Colonic mucosa (tissue), 4 donors: ENCODE measurements at places on chromosomes 7 and 10. TPM values are rescaled to one million over a fixed set of nuclear protein-coding genes. Genes with fewer than 3 reads are reported as not detected.

DNA sequence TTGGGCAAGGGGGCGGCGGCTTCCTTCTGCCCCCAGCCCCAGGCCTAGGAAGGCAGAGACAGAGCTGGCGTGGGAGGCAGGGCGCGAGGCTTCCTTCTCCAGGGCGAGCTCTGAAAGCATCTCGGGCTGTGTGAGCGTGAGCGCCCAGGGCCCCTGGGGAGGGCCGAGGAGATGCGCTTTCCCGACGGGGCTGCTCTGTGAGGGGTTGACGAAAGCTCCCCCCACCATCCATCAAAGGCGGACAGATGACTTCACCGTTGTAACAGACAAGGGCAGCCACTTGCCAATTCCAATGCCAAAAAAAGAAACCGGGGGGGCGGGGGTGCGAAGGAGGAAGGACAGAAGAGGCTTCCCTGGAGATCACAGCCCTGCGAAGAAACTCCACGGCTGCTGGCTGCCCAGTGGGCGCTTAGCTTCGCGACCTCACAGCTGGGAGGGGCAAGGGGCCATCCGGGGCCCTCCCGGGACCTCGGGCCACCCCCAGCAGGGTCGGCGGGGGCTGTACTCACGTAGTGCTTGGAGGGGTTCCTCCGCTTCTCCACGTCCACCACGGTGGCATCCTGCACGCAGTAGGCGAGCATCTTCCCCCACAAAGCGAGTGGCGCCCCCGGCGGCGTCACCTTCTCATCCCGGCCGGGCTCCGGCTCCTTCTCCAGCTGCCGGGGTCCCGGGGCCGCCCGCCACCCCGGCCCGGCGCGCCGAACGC is 537 bp downstream of the SH3PXD2A start:
- peak; percentile 67 for DNase-seq

GRCh38 chr7:40808378-40808942 is 673.7 kb downstream of the SUGCT start:
- DNase-seq = peak; percentile 31

The TCTN3 gene
- 32.0 TPM for total RNA-seq

The SPDYE18 gene
- total RNA-seq = not detected

GRCh38 chr10:72306215-72306760 is 32.6 kb downstream of the DDIT4 start:
- no peak for DNase-seq

DNA sequence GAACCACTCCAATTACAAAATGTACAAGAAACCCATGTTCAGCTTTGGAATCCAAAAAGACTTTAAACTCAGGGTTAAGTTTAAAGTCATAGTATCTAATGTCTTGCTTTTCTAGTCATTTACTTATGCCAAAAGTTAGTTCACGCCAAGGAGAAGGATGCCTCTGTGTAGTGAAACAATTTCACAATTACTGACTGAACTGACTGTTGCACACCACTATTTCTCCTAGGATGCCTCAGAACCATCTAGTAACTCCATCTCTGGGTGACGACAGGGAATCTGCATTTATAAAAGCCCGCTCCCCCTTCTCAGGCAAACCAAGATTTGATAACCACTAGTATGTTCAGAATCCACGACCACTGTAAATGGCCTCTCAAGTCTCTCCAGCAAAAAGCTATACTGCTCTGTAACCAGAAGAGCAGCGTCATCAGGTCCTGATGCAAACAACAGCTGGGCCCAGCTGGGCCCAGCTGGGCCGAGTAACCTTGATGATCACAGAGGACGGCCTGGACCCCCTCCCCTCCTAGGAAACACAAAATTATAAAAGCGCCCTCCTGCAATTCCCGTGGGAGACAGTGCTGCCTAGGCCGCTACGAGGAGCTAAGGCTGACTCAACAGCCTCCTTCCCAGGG is 680 bp upstream of the ADO start:
- no peak for DNase-seq

GRCh38 chr10:10326116-10326515 is 691.6 kb upstream of the CELF2 start:
- DNase-seq = no peak

GRCh38 chr10:21797984-21798765 is 205.4 kb downstream of the DNAJC1 start:
- DNase-seq = no peak

DNA sequence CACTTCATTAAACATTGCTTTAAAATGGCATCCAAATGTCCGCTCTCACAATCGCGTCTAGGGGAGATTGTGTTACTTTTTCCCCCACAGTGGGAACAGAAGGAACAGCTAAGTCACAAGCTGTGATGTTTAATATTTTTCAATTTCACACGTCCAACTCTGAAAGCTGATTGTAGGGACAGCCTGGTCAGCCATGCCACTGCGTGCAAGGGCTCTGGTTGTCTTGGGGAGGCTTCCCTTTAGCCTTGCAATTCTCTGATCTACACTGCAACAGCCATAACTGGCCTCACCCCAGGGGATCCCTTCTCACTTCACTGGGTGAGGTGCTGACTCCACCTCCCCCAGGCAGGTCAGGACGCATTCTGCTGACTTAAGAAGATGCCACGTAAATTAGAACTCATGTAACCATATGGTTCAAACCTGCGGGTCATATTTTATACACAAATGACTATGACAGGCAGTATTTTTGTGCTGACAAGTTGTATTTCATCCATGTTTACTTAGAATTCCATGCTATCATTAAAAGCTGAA is 425.2 kb upstream of the NFE2L3 start:
- DNase-seq = no peak

DNA sequence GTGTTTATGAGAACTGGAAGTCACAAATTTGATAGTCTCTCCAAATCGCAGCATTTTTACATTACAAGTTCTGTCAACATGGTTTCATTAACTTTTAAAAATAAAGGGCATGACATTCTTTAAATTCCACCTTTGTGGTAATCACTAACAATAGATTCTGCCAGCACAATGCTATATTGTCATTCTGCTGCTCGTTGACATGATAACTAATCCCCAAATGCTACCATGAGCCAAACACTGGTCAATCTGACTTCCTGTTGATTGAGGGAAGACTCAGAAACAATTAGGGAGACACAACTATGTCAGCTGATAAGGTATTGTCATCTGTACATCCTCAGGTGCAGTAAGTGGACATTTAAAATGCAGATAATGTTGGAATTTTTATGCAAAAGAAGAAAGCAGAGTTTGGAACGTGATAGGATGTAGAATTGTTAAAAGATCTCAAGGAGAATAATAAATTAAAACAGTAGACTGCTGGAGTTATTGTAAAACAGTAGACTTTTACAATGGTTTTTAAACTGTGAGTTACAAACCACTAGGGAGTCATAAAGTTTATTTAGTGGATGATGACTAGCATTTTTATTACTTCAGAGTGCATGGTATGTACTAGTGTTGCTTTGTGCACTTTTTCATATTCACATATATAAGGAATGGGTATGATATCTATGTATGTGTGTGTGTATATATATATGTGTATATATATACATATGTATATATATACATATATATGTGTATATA is 126.4 kb upstream of the DKK1 start:
- no peak for DNase-seq

The PLA2G12B gene
- 2.9 TPM for total RNA-seq

- DNase-seq = no peak
These were observed 490.8 kb downstream of the TNS3 start for GRCh38 chr7:47091141-47091540.

- DNase-seq = no peak
These were observed 181.4 kb downstream of the GNAT3 start for GRCh38 chr7:80330434-80330833.

DNA sequence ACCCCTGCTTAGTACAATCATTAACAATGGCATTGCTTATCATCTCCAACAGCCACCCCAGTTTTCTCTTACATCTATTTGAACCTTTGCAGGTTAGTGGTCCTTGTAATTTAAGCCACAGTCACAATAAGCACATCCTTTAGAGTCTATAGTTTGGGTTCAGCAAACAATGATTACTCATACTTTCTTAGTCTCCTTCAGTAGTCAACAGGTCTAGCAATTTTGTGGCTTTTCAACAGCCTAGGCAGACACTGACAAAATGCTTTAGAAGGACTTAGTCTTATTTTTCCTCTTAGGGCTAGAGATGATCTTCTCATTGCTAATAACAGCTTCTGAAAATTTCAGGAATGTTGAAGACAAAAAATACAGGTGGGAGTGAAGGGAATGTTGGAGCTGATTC is 32.3 kb upstream of the FAM204A start:
- DNase-seq = no peak

GRCh38 chr10:23525406-23525805 is 86.5 kb downstream of the OTUD1 start:
- peak; percentile 20 for DNase-seq

The DRGX gene
- total RNA-seq = not detected

The IQCE gene
- total RNA-seq = 23.2 TPM

DNA sequence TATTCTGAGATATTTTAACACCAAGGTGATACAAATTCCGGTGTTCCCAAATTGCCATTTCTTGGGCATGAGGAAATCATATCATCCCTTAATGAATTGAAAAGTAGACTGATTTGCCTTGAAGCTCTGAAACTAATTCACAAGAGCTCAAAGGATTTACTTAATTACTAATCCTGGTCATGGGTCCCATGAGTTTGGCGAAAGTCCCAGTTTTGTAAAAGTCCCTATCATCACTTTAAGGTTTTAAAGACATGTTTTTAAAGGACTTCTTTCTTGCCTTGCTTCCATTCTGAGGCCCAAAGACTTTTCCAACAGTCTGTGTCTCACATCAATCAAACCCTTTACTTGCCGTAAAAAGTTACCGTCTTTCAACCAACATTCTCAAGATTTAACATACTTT is 377.9 kb downstream of the DNAJB9 start:
- no peak for DNase-seq

The KCNIP2 gene
- total RNA-seq = 2.8 TPM

DNA sequence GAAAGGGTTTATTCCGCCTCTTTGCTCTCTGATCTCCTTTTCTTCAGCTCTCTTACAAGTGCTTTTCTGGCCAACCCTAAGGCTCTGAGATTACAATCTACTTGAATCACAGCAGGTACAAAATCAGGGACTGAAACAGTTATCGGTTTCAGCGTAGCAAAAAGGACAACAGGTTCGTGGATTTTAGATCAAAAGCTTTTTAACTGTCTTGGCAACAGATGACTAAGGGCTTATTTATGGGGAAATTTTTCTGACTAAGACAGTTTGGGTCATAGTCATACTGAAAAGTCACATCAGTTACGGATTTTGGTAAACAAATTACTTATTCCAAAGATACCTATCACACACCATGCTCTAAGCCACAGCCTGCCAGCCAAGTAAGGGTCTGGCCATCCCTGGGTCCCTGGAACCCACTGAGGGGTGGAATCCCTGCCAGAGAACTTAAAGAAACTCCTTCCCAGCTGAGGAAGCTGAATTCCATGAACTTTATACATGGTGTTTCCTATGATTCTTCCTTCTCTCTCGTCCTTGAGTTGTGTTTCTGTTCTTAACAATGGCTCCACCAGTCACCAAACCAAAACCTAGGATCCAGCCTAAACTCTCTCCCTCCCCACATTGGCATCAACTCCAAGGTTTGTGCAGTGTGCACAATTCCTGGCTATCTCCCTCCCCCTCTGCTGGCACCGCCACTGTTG is 169.3 kb downstream of the FAM107B start:
- no peak for DNase-seq

DNA sequence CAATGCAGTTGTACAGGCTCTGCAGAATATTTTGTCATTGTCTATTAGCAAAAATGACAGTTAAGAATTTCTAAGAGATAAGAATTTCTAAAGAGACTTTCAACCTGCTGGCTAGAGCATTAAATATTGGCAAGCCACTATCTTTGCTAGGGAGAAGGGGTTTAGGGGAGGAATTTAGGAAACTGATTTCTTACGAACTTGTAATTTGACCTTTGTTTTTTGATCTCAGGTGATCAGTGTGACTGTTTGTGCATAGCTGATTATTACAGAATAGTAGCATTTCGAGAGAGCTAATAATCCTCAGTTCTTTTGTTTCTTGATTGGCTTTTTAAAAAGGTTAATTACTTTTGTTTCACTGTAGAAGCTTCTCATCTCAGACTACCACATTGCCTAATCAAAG is 68.1 kb downstream of the ST7 start:
- no peak for DNase-seq

- peak; percentile 58 for DNase-seq
These were observed 14.5 kb upstream of the PAX2 start for GRCh38 chr10:100730725-100731406.

GRCh38 chr7:44194069-44194468 is 4.8 kb upstream of the GCK start:
- no peak for DNase-seq

DNA sequence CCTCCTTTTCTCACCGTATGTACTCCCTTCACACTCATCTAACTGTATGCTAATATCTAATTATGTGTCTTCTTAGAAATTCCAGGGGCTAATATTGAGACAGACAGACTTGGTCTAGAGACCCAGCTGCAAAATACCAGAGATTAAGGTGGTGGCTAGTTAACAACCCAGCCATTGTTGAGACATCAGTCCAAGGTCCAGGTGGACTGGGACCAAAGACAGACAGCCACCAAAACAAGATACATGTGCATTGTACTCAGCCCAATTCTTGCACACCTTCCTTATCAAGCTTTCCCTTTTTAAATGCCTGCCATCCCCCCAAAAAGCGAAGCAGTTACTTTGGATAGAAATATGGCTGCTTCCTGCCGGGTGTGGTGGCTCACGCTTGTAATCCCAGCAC is 43.3 kb upstream of the LRRN3 start:
- DNase-seq = no peak

GRCh38 chr7:157386979-157387800 is 50.4 kb downstream of the DNAJB6 start:
- peak; percentile 77 for DNase-seq

DNA sequence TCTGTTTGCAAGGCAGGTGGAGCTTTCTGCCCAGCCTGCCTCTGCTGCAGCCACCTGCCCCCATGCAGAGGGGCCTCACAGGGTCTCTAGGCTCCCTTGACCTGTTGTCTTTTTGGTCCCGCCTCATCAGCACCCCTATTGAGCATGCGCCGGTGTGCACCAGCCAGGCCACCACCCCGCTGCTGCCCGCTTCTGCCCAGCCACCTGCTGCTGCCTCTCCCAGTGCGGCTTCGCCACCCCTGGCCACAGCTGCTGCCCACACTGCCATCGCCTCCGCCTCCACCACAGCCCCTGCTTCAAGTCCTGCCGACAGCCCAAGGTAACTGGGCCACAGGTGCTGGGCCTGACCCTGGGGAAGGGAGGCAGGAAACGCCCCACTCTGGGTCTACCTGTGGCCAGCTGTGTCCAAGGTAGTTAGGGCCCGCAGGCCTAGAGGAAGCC is 38.1 kb downstream of the LDB3 start:
- no peak for DNase-seq

GRCh38 chr7:84060000-84060399 is 134.6 kb downstream of the SEMA3A start:
- no peak for DNase-seq

- DNase-seq = no peak
These were observed at the start of gene FAM107B for GRCh38 chr10:14774797-14775196. Gene FAM107B, minus strand, starts transcription at chr10:14774897. Its CDS starts 234 bp downstream, at chr10:14774663.

DNA sequence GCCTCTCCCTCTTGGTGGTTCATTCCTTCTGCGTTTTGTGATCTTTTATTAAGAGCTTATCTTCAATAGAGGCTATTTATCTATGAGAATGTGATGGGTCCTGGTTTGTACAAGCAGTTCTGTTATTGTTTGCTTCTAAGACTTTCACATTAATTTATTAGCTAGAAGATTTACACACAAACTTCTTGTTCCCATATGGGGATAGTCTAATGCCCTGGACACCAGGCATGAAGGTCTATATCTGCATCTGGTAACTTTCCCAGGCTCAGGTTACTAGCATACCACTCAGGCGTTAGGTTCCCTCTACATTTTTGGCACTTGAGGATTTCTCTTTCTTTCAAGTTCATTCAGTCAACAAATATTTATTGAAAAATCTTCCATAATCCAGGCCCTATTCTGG is 7.7 kb downstream of the XPNPEP1 start:
- no peak for DNase-seq

- DNase-seq = no peak
These were observed at the start of gene CDK5 for GRCh38 chr7:151057506-151057988. Gene CDK5, minus strand, starts transcription at chr7:151057897. Its CDS starts 49 bp downstream, at chr7:151057848.
